ENCODE measurements at places on chromosomes 1 and 21.

DNA sequence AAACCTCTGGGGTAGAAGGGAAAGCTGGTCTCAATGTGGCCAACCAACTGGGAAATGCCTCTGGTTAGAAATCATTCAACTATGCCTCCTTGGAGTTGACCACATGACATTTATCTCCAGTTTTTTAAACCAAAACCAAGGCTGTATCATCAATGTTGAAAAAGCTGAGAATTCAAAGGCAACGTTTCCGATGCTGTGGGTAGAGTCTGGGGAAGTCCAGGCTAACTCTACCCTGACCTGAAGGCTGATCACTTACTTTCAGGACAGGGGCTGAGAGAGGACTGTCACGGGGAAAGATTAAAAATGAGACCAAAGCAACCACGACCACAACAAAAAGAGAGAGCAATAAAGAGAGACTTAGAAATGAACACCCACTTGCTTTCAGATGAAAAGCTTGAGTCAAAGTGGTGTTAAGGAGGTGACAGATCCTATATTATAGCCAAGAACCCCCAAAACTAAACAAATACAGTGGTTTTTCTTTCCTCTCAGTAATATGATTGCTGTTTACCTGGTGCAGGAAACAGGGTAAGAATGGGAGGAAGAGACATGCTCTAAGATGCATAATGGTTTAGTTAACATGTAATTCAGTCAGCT, 90.8 kb upstream of the TNFSF4 start:
- DNase-seq, result peak; percentile 34

- no peak for DNase-seq
These were observed 4.8 kb upstream of the FAM110D start for GRCh38 chr1:26153966-26154532.

DNA sequence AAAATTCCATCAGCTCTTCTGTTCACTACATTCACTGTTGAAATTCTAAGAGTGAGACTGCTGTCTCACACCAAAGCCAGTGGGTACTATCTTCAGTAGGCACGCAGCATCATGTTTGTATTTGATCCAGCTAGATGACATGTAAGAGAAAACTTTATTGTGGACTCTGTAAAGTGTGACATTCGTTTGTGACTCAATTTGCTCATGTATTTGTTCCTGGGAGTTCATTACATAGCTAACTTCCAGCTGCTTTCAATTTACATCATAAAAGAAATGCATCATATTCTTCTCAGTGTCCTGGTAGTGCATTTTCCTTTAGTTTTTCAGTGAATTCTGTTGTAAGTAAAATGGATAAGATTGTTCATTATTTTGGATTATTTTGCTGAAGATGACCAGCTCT, 31.4 kb downstream of the CTH start:
- no peak for DNase-seq

GRCh38 chr1:225937048-225937968, 3.7 kb downstream of the LEFTY2 start:
- no peak for DNase-seq

- no peak for DNase-seq
These were observed 63.6 kb downstream of the MIS18A start for GRCh38 chr21:32215306-32215685.

DNA sequence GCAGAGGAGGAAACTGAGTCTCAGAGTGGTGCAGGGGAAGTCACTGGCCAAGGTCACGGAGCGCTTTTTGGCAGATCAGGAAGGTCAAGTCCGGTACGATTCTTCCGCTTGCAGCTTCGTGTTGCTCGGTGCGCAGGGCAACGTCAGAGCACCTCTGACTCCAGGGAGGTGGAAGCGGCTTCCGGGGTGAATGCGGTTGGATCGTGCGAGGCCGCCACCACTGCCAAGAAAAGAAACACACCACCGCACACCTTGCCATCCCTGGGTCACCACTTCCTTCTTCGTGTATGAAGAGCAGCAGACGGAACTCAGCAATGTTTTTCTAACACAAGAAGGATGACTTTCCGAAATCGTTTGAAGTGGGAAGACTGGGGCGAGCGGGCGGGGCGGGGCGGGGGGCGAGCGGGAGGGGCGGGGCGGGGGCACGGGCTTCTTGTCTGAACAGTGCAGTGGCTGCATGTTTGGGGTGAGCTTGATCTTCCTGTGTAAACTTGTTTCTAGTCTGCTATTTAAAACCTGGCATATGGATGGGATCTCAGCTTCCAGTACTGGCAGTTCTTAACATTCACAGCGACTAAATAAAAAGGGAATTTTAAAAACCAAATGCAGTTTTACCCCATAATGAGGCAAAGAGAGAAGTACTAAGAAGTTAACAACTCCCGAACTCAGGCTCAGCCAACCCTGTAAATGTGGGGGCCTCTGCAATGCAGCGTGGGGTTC, 300.0 kb downstream of the RRAGC start:
- DNase-seq, result peak; percentile 68

- no peak for DNase-seq
These were observed 36.4 kb downstream of the SLC2A7 start for GRCh38 chr1:8989821-8990220.

- peak; percentile 27 for DNase-seq
These were observed 32.8 kb upstream of the IFNAR2 start for GRCh38 chr21:33196941-33197374.

DNA sequence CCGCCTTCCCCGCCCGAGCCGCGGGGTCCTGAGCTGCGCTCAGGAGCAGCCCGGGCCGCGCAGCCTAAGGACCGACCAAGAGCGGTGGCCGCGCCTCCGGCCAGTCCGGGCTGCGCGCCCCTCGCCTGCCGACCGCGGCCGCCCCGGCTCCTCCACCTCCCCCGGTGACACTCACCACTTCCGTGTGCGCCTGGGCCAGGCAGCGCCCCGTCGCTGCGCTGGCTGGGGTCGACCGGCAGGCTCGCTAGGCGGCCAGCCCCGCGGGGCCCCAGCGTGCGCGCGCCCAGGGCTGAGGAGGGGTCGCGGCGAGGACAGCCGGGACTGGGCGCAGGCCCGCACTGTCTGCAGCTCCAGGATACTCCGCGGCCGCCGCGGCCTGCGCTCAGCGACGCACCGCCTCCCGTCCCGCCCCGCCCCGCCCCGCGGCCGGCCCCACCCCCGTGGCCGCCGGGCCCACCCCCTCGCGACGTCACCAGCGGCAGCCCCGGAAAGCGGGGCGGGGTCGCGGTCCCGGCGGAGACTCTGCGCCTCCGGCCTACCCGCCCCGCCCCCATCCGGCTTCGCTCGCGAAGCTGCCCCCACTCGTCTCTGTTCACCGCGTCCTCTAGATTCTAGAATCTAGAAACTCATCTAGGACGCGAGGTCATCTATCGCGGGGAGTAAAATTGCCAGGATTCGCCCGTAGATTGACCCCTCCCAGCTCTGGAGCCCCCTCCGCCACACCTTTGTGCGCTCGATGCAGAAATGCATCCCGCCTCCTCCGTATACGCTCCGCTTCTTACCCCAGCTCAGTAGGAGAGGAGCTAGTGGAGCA, at the start of gene JAK1:
JAK1 (minus strand) TSS at position 392 of the 814 bp plus-strand sequence. CDS start 80,285 bp downstream, outside the sequence.
- peak; percentile 86 for DNase-seq

- DNase-seq, result peak; percentile 39
These were observed 14.8 kb upstream of the NCMAP start for GRCh38 chr1:24540906-24541710.

- DNase-seq, result no peak
These were observed 33.2 kb downstream of the RGS13 start for GRCh38 chr1:192669174-192669573.

- DNase-seq, result no peak
These were observed 3.4 kb downstream of the DIRAS3 start for GRCh38 chr1:68046885-68047658.

- no peak for DNase-seq
These were observed 10.3 kb downstream of the CAP1 start for GRCh38 chr1:40050863-40051262.

DNA sequence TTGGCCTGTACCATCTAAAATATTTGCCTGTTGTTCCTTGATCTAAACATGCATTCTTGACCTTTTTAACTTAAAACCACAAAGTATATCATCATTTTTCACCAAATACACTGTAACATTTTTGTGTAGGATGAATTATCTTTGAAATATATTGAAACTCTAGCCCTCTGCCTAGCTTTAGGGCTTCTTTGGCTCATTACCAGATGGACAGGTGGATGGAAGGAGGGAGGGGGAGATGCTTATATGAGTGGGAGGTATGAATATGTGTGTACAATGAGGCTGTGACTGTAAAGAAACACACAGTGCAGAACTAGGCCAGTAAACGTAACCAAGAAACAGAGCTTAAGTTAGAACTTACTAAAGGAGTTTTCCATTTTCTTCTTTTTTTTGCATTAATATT, 118.5 kb downstream of the ESRRG start:
- no peak for DNase-seq

GRCh38 chr1:204462229-204462561, 32.4 kb downstream of the PIK3C2B start:
- DNase-seq, result no peak

DNA sequence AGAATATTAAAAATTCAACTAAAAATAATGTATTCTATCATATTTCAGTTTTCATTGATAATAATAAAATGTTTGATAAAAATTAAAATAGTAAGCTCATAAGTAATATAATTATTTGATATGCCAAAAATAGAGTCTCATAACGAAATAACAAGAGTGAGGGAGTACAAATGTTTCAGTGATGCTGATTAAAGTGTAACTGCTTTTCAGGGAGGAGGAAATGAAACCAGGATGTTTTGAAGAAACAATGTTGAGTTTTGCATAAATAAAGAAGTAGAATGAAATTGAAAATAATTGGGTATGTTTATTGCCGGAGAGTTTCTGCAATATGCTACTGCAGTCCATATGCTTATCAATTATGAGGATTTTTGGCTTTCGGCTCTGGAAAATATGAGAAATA, 1159.8 kb upstream of the ADGRL2 start:
- no peak for DNase-seq

DNA sequence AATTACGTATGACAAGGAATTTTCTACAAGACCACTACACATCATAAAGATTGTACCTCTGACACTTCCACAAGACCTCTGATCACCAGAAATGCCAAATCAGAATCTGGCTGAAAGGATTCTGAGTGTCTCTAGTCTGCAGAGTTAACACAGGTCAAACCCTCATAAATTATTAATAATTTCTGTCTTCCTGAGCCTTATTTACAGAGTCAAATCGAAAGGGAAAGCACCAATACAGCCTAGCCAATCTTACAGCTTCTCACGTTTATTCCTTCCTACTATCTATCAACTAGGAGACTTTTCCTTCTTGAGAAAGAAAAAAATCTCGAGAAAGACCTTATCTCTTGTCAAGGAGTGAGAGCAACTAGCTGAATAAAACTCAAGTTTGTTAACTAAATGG, 2151.6 kb downstream of the MRPL39 start:
- DNase-seq, result no peak

GRCh38 chr1:236576004-236576403, 28.3 kb downstream of the HEATR1 start:
- DNase-seq, result no peak

GRCh38 chr1:47751193-47751592, 246.0 kb downstream of the TRABD2B start:
- no peak for DNase-seq

GRCh38 chr1:214281021-214281719, at the start of gene SMYD2:
Gene SMYD2 (plus strand): TSS chr1:214281159. CDS start chr1:214281255, 96 bp downstream.
- peak; percentile 62 for DNase-seq

- DNase-seq, result no peak
These were observed 20.6 kb upstream of the RNU1-4 start for GRCh38 chr1:16719571-16720350.

GRCh38 chr1:165842671-165843129, 15.3 kb downstream of the UCK2 start:
- no peak for DNase-seq

- DNase-seq, result no peak
These were observed 383.3 kb downstream of the RRAGC start for GRCh38 chr1:38476111-38476849.

- no peak for DNase-seq
These were observed 87.9 kb downstream of the ZZZ3 start for GRCh38 chr1:77594366-77595112.

DNA sequence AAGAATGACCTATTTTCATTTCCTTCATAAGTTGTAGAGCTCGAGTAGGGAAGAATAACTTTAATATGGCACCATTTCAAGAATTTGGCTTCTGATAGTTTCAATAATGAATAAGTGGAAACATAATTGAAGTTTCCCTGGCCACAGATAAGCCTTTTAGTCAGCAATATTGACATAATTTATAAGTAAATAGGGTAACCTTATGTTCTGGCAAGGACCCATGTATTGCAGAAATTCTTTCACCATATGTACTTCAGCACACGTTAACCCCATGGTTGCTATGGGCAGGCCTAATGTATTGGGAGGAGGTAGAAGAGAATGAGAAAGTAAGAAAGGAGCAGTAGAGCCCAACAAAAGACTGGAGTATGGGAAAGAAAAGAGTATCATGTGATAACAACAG, 25.4 kb downstream of the MDM4 start:
- DNase-seq, result no peak

GRCh38 chr1:12436817-12437599, 181.0 kb downstream of the DHRS3 start:
- DNase-seq, result peak; percentile 25

GRCh38 chr1:83827741-83828140, 171.2 kb downstream of the TTLL7 start:
- DNase-seq, result no peak

DNA sequence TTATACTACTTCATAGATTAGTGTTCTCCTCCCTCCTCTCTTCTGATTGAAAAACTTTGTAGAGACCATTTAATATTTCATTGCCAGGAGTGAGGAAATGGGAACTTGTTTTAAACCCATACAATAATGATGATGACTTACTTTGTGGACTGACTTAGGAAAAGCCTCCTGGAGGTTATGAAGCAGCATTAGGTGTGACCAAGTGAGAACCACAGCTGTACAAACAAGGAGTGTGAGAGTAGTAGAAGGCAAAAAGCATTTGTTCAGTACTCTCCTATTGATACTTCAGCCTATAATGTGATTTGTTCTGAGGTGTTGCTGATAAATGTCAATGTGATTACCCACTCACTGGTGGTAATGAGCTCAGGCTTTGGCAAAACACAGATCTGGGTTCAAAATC, 8.4 kb downstream of the TIPRL start:
- no peak for DNase-seq

- no peak for DNase-seq
These were observed 3.1 kb downstream of the IL6R start for GRCh38 chr1:154408174-154408777.

DNA sequence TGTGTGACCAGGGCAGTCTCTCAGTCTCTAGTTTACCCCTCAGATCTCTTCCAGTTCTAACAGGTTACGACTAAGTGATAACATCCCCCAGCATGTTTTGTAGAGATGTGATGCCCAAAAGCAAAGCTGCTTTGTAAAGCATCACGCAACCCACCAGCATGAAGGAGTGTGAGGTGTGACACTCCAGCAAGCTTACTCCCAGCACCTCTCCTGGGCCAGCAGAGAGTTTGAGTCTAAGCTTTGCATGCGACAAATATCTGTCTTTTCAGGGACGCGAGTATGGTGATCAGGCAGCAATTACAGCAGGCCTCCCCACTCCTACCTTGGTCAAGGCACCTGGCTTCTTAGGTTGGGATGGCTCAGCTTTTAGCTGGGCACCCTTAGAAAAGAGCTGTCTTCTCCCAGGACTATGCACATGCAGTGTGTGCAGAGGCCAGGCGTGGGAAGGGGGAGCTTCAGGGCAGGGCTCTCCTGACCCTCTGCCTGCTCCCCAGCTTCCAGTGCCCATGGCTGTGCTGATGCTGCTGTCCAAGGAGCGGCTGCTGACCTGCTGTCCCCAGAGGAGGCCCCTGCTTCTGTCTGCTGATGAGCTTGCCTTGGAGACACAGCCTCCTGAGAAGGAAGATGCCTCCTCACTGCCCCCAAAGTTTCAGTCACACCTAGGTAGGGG, 48.2 kb downstream of the ELK4 start:
- DNase-seq, result no peak

Data from stimulated activated naive CD4-positive, alpha-beta T cell treated with Interleukin-2 at 50 U/mL for 16 hours (primary cell).